Esophagus squamous epithelium (tissue), 5 donors: ENCODE measurements at places on chromosomes 6 and 20. TPM values are rescaled to one million over a fixed set of nuclear protein-coding genes. Genes with fewer than 3 reads are reported as not detected.

Gene CFAP206
- total RNA-seq, result not detected

Gene PCK1
- 0.38 TPM for total RNA-seq

Gene HRH3
- not detected for total RNA-seq

Gene IRAK1BP1
- 2.2 TPM for total RNA-seq

Gene RAET1L
- total RNA-seq, result 14.5 TPM

Gene PDE10A
- 1.4 TPM for total RNA-seq

Gene MOG
- not detected for total RNA-seq
